Activated naive CD4-positive, alpha-beta T cell treated with anti-CD3 and anti-CD28 coated beads, Interleukin-2, amount 50 U/mL, for 72 hours (primary cell): ENCODE measurements at places on chromosomes 6 and 20.
A peak's percentile ranks its signal among the peaks of the same experiment; 100 is the strongest.

DNA sequence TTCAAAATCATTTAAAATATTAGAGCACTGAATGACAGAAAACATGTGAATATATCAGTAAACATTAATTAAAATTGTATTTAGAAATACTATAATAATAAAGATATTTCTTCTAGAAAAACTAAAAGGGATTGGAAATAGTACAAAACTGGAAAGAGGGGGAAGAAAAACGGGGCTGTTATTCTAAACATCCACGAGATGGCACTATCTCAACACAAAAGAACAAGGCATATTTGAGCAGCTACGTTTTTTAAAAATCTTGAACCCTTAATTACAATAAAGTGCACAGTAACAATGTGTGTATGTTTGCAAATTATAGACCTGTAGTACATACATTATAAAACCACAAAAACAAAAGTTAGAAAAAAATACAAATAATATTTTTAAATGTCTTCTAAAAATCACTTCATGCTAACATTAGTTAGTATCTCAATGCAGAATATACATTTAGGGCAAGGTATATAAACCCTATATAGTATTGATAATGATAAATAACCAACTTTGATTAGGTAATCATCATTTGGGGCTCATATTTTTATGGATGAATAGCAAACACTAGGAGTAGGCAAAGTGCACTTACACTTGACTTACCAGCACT, 42.5 kb upstream of the PNISR start:
- no peak for DNase-seq

DNA sequence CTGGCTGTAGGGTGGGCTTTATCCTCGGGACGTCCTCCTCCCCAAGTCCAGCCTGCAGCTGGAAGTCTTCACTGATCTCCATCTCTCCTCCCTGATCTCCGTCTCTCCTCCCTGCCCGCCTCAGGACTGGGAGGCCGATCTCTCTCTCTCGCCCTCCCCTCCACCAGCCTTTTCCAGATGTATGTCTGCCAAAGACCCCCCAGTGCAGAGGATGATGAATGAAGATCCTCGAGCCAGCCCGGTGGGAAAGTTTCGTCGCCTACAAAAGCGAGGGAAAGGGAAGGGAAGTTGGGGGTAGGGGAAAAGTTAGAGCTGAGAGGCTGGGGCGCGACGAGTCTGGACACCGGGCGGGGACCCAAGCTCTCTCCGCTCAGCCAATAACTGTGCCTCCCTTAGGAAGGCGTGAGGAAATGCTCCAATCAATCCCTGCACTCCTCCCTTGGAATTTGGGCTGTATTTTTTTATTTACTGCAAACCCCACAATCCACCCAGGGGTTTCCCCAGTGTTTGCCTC, 595 bp upstream of the SRF start:
- no peak for DNase-seq

GRCh38 chr6:1382883-1383728, 6.3 kb upstream of the FOXF2 start:
- no peak for DNase-seq

DNA sequence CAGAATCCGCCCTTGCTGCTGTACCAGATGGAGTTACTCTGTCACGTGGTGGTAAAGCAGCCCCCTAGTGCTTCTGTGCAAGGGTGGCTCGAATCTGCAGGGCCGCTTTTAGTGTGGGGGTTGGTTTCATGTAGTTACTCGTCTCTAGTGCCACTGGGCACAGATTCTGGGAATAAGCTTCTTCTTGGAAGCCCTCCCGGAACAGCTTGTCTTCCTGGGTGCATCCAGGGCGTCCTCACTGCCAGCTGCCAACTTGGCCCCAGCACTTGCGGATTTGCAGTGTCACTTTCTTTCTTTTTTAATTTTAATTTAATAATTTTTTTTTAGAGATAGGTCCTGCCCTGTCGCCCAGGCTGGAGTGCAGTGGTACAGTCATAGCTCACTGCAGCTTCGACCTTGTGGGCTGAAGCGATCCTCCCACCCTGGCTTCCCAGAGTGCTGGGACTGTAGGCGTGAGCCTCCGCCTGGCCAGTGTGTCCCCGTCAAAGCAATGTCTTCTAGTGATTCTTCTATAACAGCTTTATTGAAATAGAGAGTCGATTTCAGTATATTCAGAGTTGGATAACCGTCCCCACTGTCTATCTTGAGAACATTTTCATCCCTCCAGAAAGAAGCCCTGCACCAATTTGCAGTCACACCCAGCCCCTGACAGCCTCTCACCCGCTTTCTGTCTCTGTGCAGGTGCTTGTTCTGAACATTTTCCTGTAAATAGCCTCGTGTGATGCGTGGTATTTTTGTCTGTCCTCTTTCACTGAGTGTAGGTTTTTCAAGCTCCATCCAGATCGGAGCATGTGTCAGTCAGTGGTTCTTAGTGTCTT, 25.9 kb downstream of the PYGB start:
- DNase-seq: peak; percentile 28

GRCh38 chr6:142916881-142917280, 28.1 kb downstream of the HIVEP2 start:
- no peak for DNase-seq

DNA sequence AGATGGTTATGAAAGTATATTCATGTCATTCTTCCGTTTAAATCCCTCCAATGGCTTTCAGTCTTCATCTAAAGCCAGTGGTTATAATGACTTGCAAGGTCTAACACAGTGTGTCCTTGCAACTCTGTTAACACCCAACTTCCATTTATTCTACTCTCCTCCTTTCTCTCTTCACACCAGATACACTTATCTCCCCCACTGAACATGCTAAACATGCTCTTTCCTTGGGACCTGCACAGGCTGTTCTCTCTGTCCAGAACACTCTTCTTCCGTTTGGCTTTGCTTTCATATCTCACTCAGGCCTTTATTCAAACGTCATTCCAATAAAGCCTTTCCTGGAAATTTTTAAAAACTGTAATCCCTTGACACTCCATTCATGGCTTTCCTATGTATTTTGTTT, 91.5 kb downstream of the EPHA7 start:
- DNase-seq: no peak

DNA sequence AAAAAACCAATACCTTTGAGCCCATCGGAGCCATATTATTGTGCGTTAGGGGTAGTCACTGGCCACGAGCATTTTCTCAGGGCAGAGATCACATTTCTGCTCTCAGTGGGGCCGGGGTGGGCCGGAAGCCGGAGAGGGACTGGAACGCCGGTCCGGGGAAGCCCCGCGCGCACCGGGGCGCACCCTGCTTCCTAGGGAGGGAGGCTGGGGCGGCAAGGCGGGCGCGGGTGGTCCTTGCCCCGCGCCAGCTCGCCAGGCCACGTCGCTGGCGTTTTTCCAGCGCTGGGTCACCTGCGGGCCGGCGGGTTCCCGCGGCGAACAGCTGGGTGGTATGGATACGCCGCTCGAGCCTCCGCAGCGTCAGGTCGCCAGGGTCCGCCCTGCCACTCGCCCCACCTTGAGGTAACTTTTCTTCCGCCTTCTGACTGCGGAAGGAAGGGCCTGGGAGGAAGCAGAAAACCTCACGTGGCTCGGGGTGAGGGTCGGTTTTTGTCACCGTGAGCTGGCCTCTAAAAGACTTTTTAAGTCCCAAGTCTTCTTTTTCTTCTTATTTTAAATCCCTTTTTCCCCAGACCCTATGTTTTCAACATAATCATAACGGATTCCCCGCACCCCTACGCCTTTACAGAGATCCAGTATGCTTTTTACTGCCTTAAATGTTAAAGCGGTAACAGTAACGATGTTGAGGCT, 2.7 kb upstream of the EEF1A1 start:
- peak; percentile 74 for DNase-seq
